ENCODE measurements at places on chromosomes 6 and 20.

GRCh38 chr20:48626938-48627736 is 200.7 kb downstream of the PREX1 start:
- DNase-seq, result no peak

DNA sequence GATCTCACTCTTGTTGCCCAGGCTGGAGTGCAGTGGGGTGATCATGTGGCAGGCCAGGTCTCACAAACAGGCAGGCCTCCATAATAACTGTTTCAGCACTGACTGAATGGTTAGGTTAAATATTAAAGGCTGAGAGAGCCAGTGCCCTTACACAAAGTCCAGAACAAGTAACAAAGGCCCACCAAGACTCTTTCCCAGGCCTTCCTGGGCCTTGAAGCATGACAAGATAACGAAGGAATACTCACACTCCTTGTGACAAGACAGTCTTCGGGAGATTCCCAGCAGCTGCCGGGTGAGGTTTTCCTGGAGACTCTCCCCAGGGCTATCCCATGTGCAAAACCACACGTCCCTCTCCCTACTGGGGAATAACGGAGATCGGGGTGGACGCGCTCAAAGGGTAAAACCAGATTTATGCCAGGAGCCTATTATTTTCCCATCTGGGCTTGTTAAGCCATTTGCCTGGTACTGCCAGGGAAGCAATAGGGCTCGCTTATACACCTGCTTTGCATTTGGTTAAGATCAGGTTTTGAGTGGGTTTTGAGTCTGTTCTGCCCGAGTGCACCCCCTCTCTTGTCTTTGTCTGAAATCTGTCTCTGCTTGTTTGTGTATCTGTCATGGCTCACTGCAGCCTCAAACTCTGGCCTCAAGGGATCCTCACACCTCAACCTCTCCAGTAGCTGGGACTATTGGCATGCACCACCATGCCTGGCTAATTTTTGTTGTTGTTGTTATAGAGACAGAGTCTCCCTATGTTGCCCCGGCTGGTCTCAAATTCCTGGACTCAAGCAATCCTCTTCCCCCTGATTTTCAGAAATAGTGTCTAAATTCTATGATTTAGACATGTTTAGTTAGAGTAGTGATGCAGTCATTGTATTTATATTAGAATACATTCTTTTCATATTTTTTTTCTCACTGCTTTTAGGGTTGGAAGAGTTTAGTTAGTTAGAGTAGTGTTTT is 1.4 kb upstream of the ENPP3 start:
- no peak for DNase-seq

- no peak for DNase-seq
These were observed 97.2 kb downstream of the JAG1 start for GRCh38 chr20:10576411-10577090.

DNA sequence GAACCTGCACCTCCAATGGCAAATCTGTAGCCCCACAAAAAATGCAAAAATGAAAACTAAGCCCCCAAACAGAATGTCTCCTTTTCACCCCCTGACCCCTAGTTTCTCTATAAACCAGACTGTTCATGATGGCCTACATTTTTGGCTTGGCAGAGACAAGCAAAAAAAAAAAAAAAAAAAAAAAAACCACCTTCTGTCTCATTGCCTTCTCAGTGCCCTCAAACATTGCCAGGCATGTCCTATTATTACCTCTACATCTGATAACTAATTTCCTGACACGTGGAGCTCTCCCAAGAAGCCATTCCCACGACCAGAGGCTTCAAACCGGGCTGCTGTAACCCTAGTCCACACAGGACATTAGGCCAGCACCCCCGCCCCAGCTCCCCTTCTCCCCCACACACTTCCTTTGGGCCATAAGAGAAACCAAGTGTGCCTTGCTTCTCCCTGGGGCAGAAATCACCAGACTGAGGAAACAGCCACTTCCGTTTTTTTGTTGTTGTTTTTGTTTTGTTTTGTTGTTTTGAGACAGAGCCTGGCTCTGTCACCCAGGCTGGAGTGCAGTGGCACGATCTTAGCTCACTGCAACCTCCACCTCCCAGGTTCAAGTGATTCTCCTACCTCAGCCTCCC is 65.4 kb downstream of the GPR6 start:
- DNase-seq, result no peak

DNA sequence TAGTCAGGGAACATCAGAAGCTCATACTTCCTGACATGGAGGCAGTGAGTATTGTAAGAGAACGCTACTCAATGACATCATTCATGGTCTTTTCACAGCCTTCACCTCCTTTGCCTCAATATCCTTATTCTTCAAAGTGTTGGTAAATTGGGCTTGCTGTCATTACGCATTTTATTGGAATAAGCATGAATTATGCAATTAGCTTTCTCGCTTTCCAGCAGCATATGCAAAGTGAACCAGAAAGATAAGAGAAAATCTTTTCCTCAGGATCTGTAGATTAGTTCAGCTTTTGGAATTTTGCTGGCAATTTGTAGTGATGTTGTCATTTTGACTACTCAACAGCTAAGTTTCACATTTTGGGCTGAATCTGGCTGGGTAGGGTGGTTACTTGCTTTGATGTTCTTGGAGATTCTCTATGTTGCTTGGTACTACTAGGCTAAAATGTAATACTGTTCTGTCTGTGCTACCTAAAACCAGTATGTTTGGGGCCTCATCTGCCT is 1012.1 kb downstream of the KIF16B start:
- DNase-seq, result no peak

DNA sequence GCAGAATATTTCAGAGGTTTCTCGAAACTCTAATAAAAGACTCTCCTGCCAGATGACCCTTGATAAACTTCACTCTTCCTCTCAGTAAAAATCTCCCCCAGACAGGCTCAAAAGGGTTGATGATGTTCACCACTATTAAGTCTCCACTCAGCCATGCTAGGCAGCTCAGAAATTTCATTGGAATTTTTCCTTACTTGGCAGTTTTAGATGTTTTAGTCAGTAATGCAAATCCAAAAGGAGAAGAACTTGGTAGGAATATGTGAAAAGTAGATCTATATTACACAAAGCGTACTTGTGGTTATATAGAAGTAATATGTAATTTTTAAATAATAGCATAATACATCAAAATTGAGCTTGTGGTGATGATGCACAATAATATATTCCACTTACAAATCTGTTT is 333.0 kb downstream of the PHF3 start:
- DNase-seq, result no peak

- no peak for DNase-seq
These were observed 128.0 kb downstream of the UST start for GRCh38 chr6:148874698-148875293.

- no peak for DNase-seq
These were observed 2.8 kb downstream of the SLC12A5 start for GRCh38 chr20:46031701-46032254.

DNA sequence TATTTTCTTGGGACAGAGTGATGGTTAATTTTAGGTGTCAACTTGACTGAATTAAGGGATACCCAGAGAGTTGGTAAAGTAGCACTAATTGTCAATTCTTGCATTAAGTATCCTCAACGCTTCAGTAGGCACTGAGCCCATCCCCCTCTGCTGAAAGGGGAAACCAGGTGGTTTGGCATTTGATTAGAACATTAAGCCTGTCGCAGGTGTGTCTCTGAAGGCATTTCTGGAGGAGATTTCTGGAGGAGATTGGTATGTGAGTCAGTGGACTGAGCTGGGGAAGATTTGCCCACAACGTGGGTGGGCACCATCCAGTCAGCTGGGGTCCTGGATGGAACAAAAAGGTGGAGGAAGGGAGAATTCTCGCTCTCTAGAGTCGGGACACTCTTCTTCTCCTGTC is 119.8 kb downstream of the RFX6 start:
- no peak for DNase-seq

DNA sequence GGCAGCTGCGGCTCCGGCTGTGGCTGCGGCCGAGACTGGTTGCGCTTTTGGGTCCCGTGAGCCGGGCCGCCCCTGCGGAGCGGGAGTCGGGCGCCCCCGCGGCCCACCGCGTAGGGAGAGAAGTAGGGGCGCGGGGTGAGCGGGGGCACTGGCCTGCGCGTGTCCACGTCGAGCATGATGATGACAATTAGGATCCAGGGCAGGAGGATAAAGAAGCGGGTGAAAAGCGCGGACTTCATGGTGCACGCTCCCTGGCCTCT is 739 bp downstream of the B3GAT2 start:
- no peak for DNase-seq

Measured in hematopoietic multipotent progenitor cell treated with erythropoietin and hydrocortisone succinate and interleukin-3 and kit ligand, for 8 days (in vitro differentiated cells).